ENCODE measurements at places on chromosomes 2 and 18.

DNA sequence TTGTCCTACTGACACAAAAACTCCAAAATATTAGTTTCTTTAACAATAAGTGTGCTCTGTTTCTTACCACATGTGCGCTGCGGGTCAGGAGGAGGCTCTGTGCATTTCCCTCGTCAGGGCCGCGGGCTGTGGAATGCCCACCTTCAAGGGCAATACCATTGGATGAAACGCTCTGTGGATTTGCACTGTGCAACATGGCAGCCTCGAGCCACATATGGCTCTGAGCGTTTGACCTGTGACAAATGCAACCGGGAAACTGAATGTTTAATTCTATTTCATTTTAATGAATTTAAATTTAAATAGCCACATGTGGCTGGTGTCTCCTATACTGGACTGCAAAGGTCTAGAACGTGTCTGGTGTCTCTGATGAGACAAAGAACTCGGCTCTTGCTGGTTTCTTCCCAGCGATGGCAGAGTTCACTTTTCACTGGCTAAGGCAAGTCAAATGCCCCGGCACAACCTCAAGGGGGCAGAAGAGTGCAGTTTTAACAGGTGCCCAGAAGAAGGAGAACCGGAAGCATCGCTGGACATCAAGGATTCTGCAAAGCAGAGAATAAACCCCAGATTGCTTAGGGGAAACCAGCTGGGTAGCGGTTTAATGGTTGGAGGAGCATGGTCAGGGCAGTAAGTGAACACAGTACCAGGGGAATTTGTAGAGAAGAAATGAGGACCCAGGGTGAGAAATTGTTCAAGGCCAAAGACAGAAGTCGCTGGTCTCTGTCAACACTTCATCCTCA is 37.0 kb upstream of the TMEM18 start:
- peak; percentile 77 for DNase-seq

- DNase-seq, result no peak
Measured at GRCh38 chr2:11955314-11955713, 208.9 kb downstream of the LPIN1 start.

DNA sequence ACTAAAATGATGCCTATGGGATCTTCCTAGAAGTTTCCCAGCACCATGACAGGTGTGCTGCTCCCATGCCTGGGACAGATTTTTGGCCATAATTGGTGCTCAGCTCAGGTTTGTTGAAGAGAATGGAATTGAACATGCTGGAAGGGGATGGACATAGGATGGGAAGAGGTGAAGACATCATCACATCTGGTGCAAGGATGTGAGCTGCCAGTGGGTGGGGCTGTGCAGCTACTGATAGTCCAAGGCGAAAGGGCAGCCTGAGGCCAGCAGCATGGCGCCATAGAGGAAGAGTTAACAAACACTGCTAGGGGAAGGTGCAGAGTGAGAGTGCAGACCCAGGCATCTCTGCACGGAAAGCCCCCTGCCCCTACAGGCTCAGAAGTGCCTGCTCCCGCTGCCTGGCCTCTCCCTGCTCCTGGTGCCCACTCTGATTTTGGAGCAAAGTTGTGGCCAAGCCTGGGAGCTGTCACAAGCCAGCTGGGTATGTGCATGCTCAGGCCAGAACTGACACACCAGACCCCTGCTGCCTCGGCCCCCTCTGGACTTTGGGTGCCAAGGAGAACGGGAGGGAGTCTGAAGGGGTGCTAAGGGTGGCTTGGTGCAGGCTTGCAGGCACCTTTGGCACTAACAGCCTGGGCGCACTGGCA is 178.6 kb downstream of the ZBTB7C start:
- peak; percentile 73 for DNase-seq

DNA sequence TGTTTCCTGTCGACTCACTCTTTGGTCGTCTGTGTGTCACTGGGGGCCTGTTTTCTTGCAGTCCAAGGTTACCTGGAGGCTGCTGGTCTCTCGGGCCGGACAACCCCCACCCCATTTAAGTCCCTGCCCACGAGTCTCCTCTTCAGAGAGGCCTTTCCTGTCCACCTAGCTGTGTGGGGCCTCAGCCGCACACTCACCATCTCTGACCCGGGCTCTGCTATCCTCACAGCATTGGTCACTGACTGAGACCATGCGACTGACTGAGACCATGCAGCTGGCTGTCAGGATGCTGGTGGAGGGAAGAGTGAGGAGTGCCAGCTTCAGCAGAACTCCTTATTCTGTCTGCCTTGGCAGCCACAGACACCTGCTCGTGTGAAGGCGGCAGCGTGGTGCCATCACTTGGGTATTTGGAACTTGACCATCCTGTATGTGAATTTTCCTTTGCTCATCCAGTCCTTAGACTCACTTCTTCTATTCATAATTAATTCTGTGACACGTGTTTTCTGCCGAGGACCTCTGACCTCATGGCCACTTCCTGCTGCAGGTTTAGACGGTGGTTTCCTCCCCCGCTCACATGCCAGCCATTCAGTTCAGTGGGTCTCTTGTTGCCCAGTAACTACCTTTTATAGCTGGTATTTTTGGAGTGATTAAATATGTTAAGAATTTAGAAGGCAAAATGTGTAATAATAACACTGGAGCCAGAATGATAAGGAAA is 47.5 kb upstream of the ASB1 start:
- DNase-seq, result no peak

DNA sequence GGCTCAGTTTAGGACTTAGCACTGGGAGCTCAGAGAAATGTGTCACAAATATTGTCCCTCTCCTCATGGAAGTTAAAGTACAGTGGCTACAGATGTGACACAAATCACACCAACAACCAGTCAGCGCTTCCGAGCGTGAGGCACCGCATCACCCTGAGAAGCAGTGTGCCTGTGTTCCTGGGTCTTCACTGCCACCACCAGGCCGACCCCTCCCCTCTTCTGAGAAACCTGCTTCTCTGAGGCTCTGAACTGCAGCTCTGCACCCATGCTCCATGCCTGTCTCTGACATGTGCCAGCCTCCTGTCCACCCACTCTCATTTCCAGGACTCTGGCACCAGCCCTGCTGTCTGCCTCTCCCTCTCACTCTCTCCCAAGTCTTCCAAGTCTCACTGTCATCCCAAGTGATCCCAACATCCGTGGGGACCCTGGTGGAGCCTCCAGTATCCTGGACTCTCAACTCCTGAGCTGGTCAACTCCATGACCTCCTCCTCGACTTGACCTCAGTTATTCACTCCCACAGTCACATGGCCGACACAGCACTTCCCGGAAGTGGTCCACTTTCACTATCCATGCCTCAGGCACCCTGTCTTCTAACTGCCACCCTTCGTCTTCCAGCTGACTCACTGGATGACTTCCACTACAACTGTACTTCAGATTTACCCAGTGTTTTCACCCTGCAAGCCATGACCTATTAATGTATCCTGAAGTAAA is 73.5 kb downstream of the FBXO15 start:
- no peak for DNase-seq

DNA sequence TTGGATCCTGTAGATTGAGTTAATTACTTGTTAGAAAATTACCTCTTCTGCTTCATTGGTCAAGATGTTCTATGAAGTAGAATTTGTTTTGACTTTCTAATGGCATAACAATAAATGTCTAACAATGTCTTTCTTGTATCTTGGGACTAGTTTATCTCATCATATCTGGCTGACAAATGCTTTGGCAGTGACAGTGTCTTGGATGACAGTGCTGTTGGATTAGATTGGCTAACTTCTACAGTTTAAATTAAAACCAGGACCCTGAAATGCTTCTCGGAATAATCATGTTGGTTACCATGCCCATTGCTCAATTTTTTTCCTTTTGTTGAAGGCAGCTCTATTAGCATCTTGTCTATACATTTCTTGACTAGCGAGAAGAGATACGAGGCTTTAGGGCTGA is 176.9 kb downstream of the PARD3B start:
- no peak for DNase-seq
